ENCODE measurements at places on chromosomes 1 and 21.
A peak's percentile ranks its signal among the peaks of the same experiment; 100 is the strongest.

DNA sequence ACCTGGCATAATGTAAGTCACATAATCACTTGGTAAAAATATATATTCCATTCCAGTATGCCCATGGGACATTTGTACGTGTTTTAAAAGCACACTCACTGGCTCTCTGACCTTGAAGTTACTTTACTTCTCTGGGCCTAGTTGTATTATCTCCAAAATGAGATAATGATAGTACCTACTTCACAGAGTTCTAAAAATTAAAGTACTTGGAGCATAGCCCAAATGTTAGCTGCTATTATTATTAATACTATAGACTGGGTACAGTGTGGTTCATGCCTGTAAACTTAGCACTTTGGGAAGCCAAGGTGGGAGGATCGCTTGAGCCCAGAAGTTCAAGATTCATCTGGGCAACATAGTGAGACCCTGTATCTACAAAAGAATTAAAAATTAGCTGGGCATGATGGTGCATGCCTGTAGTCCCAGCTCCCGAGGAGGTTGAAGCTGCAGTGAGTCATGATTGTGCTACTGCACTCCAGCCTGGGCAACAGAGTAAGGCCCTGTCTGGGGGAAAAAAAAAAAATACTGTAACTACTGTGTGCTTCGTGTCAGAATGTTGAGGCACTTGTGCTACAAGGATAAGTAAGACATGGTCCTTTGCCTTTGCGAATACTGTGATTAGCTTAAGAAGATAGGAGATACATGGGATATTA, 45.7 kb downstream of the TDRD5 start:
- no peak for DNase-seq

GRCh38 chr1:9347095-9347850, 54.6 kb downstream of the SPSB1 start:
- no peak for DNase-seq

- DNase-seq = no peak
Observed at GRCh38 chr1:204211046-204211445, 2.7 kb downstream of the GOLT1A start.

GRCh38 chr1:2449636-2450454, 26.2 kb upstream of the PLCH2 start:
- no peak for DNase-seq

DNA sequence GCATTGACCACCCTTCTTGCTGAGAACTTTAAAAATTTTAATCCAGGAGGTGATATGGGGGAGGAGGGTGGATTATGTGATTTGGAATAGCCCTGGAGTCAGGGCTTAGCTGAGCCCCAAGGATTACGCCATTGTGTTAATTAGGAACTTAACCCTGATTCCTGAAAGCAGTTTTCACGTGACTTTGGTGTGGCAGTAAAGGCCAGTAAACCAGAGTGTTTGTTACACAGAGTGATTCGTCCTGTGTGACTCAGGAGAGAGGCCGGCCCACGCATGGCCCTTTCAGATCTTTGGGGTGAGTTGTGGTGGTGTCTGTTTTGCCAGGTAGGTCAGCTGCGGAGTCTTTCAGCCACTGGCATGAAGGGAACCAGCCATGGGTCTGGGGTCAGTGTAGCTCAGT, 107.6 kb downstream of the NOS1AP start:
- no peak for DNase-seq

DNA sequence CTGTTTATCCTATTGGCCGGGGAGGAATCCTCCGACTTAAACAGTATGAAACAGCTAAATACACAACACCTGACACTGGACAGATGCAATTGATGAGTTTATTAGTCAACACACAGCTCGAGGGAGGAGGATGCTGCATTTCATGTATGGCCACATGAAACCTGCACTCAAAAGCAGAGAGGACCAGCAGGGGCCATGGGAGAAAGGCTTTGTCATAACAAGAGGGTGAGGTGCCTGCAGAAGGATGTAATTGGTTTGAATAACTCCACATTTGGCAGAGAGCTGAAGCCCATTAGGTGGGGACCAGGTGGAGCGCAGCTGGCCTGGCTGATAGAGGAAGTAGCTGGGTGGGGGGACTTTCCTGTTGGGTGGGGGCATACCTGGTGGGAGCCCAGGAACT, 599.1 kb downstream of the PTPRU start:
- DNase-seq = no peak

GRCh38 chr1:48006264-48006663, 9.1 kb upstream of the TRABD2B start:
- DNase-seq = no peak

DNA sequence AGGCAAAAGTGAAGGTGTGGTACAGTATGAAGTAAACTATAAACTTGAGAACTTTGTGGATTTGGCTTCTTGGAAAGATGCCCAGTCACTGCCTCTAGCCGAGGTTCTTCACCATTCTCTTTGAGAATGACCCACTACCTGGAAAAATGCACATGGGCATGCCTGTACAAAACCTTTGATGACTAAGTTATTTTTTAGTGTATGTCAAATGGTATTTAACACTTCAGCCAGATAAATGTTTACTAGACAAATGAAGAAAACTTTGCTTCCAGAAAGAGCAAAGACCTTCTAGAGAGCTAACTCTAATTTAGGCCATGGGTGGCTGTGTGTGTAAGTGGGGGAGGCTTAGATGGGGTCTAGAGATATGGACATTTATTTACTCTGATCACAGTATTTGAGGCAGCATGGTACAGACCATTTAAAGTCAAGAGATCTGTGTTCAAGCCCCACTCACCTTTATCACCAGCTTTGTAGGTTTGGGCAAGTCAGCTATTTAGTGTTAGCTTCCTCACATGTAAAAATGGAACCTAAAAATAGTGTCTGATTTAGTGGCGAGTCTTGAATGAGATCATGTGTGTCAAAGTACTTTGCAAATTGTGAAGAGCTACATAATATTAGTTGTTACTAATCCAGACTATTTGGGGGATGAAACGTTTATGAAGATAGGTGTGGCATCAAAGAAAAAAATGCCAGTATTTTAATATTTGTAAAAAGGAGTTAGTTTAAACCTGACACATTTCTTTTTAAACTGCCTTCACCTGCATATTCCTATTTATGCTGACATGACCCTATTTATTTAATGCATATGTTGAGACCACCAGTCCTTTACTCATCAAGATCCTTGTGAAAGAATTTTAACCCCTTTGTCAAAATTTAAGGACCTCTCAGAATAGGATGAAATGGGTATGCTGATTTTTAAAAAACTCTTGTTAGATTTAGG, 20.2 kb downstream of the NFYC start:
- peak; percentile 71 for DNase-seq

DNA sequence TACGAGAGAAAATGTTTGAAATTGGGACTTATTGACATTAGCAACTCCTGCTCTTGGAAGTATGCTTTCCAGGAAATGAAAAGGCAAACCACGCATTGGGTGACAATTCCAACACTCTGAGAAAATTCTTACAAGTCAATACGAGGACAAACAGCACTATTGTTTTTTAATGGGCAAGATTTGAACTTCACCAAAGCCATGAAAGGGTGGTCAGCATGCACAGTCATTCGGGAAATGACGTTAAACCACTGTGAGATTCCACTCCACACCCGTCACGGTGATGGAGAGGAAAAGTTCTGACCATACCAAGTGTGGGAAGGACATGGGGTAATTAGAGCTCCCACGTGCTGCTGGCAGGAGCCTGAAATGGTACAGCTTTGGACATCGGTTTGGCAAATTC, 12.2 kb upstream of the PRXL2B start:
- peak; percentile 21 for DNase-seq
